GM23248 (cell line): ENCODE measurements at places on chromosomes 5 and 9. TPM values are rescaled to one million over a fixed set of nuclear protein-coding genes. Genes with fewer than 3 reads are reported as not detected.
A peak's percentile ranks its signal among the peaks of the same experiment; 100 is the strongest.

The SRD5A1 gene
- 11.8 and 20.2 TPM in 2 replicates for total RNA-seq

GRCh38 chr9:108803428-108804065 is 52.2 kb downstream of the ACTL7B start:
- H3K27ac ChIP-seq: no peak overlapping the region
- no peaks in the 10 kb centered on the region for H3K4me1 ChIP-seq
- peaks cover 13% of the 10 kb centered on the region for H3K27me3 ChIP-seq
- DNase-seq: peak; percentile 9
- no peak overlapping the region for H3K4me3 ChIP-seq
- no peaks in the 10 kb centered on the region for H3K36me3 ChIP-seq

DNA sequence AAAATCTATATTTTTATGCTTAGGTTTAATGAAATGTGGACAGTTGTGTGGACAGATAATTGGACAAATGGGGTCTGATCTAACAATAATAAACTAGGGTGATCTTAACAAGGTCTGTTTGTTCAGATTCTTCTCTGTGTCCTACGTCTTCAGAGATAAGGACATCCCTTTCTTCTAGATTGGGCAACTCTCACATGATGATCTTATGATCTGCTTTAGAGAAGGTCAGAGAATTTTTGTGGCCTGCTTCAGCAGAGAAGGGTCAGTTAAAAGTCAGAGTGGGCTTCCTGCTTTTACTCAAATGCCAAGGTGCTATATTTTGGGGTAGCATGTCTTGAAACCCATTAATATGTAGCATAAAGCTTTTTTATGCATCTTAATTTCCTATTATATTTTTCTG is 63.8 kb upstream of the RGMB start:
- H3K27me3 ChIP-seq: no peaks in the 10 kb centered on the region
- H3K27ac ChIP-seq: no peak overlapping the region
- H3K4me3 ChIP-seq: no peak overlapping the region
- DNase-seq: no peak

DNA sequence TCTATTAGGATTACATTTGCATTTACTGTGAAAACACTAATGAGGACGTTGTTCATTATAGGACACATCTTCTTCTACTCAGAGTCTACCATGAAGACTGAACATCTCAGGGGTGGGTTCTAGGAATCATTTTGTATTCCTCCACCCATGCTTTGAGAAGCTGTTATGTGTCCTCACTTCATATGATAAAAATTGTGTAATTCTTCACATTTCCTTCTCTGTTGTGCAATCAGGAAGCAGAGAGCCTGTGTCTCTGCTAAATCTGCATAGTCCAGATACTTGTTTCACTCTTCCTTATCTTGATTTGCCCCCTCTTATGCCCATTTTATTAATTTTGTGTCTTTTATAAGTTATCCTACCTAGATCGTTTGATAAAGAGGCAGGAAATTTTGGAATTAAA is 97.8 kb upstream of the IQGAP2 start:
- H3K27ac ChIP-seq: no peak overlapping the region
- no peak overlapping the region for H3K4me3 ChIP-seq
- DNase-seq: peak; percentile 2

The TAF1L gene
- total RNA-seq: not detected in 2 replicates

DNA sequence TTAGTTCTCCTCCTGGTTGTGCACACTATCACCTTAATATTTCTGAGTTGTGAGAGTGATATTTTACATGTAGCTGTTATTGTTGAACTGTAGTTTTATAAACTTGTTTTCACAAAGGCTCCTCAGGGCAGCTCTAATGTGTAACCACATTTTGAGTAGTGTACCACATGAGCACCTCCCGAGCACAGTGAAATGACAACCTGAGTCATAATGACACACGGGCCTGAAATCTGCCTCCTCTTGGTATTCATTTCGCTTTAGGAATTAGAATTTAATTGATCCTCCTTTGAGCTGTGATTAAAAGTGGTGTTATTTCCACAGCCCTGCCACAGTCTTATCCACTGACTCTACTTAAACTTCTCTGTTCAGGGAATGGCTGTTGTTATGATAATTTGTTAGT is 7.9 kb downstream of the MTRR start:
- H3K4me3 ChIP-seq: no peak overlapping the region
- peak; percentile 91 for DNase-seq
- H3K27ac ChIP-seq: peak overlapping the region; percentile 46
- peaks cover 12% of the 10 kb centered on the region for H3K36me3 ChIP-seq

DNA sequence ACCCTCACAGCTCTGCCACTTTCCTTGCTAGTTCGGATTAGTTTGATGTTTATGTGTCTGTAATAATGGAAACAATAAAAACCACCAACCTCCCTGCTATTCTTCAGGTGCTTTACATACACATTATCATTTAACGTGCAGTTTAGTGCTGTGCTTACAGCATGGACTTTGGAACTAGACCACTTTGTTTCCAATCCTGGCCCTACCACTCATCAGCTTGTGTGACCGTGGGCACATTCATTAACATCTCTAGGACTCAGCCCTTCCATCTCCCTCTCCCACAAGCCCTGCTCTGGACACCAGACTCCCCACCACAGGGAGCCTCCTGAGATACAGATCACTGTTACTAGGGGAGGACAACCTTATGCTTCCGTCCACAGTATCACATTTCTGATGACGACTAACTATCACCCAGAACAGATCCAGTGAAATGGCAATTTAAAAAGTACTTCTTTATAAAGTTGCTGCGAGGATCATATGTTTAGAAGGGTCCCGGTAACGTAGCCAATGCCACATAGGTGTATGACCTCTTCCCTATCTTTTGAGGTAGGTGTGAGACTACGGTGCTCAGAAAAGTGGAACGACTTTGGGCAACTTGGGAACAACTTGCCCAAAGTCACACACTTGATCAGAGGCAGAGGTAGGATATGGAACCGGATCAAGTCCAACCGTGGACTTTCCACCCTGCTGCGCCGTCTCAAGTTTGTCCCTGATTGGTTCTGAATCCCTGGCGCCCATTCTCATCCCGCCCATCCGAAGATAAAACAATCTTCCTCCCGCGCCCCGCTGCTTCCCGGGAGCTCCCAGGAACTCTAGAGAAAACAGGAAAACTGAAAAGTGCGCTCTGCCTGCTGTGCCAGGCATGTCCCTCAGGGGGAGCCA is 132.4 kb upstream of the NIPBL start:
- H3K4me1 ChIP-seq: 0 out of 2 replicates have a peak, but pooled peaks cover 7% of the 10 kb centered on the region
- DNase-seq: peak; percentile 81
- peaks cover 10% of the 10 kb centered on the region; the same call in 1 of the 2 replicates for H3K27me3 ChIP-seq

- DNase-seq: peak; percentile 95
- peak overlapping the region; percentile 97 for H3K27ac ChIP-seq
- H3K4me1 ChIP-seq: peaks cover 20% of the 10 kb centered on the region
These were observed 3.1 kb downstream of the IER5L start for GRCh38 chr9:129174724-129175514.

DNA sequence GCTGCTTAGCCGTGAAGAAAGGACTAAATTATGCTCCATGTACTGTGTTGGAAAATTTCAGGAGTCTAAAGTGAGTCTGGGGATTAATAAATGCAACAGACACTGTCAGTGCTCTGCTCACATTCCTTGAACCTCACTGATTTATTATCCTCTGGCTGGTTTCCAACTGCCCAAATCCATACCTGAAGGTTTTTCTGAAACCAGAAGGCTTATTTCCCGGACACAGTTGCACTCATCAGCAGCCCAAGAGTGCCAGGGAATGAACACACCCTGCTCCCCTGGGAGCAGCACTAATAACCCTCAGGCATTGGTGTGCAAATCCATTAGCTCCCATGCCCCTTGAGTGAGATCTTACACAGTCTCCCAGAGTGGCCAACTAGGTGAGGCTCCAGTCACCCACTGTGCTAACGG is 38.7 kb downstream of the F2R start:
- no peaks in the 10 kb centered on the region for H3K36me3 ChIP-seq
- H3K27me3 ChIP-seq: 0 out of 2 replicates have a peak, but pooled peaks cover 14% of the 10 kb centered on the region
- H3K4me1 ChIP-seq: no peaks in the 10 kb centered on the region
- no peak overlapping the region for H3K27ac ChIP-seq
- no peak overlapping the region for H3K4me3 ChIP-seq

DNA sequence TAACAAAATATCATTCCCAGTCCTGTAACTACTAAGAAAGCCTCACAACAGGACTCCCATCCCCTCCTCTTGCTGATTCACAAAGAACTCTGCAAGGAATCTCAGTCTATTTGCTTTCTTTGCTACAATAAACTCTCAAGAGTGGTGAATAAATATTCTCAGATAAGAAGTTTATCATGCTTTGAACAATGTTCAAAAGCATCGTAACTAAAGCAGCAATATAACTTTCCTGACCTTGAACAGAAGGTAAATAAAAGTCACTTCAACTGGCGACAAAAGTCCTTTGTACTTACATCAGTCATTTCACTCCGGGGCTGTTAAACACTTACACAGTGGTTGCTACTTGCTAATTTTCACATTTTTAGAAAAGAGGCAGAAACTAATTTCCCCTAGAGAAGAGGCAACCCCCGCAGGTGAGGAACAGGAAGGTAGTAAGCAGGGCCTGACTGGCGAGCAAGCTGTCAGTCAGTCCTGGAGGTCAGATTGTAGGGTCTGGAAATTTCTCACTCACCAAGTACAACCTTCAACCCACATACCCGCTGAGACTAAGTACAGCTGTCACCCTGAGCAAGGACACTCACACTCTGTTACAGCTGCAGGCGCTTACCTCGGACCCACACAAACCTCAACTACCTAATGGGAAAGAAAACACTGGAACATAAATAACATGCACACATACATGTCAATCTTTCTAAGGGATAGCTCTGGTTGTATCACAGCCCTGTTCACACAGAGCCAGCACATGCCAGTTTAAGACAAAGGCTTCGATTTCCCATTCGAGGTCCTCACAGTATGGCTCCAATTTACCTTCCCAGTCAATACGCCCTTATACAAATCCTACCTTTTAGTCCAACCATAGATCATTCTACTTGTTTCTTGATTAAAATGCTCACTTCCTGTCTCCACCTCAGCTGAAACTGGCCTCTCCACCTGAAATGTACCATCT is 104.6 kb upstream of the RETREG1 start:
- no peaks in the 10 kb centered on the region for H3K4me1 ChIP-seq
- H3K36me3 ChIP-seq: no peaks in the 10 kb centered on the region
- DNase-seq: no peak
- H3K27me3 ChIP-seq: no peaks in the 10 kb centered on the region

DNA sequence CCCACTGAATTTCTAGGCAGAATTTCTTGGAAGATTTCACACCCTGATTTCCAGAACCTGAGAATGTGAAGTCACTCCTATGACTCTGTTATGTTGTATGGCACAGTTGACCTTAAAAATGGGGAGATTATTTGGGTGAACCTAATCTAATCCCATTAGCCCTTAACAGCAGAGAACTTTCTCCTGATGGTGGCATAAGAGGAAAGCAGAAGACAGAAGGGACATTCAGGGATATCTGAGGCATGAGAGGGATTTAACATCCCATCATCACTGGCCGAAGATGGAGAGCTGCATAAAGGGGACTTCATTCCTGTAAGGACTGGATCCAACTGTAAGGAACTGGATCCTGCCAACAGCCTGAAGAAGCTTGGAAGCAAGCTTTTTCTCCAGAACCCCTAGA is 119.2 kb downstream of the ZNF622 start:
- no peak overlapping the region for H3K4me3 ChIP-seq
- no peak overlapping the region for H3K27ac ChIP-seq
- no peaks in the 10 kb centered on the region for H3K36me3 ChIP-seq

The PAX5 gene
- not detected in 2 replicates for total RNA-seq

GRCh38 chr9:126112135-126112720 is 214.4 kb upstream of the MVB12B start:
- H3K27me3 ChIP-seq: peaks cover 20% of the 10 kb centered on the region
- DNase-seq: no peak
- H3K27ac ChIP-seq: no peak overlapping the region
- H3K4me1 ChIP-seq: no peaks in the 10 kb centered on the region
- H3K36me3 ChIP-seq: no peaks in the 10 kb centered on the region

The P4HA2 gene
- total RNA-seq: 337 and 352 TPM in 2 replicates

The PAEP gene
- total RNA-seq: not detected in 2 replicates

DNA sequence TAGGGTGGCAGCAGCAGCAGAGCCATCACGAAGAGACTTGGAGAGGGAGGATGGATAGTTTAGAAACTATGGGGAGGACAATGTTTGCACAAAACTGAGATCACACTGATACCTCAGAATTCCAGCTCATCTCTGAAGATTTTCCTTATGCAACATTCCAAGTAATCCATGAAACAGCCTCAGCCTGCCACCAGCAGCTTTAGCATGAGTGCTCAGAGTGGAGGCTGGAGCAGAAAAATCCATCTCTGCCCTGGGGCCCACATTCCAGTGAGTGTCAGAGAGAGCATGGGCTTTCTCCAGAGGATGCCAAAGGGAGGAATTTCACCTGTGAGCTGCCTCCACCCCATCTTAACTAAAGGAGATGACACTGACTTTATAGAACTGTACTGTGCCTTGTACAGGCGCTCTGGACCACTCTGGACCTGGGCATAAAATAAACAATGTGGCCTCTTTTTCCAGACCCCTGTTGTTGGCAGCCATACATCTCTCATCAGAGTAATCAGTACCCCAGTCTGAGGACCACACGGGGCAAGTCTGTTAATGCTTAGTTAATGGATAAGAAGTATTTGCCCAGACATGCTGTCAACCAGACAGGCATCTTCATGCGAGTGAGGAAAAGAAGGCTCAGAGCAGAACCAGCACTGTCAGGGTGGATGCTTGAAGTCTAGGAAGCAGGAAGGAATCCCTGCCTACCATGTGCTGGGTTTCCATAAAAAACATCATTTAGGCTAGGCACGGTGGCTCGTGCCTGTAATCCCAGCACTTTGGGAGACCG is 440.9 kb downstream of the ENC1 start:
- H3K36me3 ChIP-seq: no peaks in the 10 kb centered on the region
- no peaks in the 10 kb centered on the region for H3K27me3 ChIP-seq
- H3K4me1 ChIP-seq: peaks cover 21% of the 10 kb centered on the region

The CD274 gene
- 4.2 and 4.3 TPM in 2 replicates for total RNA-seq

DNA sequence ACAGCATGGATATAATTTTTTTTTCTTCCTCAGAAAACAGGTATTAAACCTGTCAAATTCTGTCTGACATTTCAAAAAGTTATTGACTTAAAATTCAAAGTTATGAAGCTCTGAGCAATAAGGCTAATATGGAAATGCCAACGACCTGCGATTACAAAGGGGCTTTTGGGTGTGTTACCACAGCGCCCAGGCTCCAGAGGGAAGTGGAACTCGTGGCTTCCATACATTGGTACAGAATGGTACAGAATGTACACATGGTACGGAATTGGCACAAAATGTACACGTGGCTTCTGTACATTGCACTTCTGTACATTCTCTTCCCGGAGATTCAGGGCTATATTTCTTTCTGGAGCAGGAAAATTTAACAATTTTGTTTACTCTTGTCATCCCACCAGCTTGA is 225.1 kb upstream of the TBCA start:
- H3K4me1 ChIP-seq: peaks cover 8% of the 10 kb centered on the region
- DNase-seq: no peak
- H3K27me3 ChIP-seq: no peaks in the 10 kb centered on the region
- no peak overlapping the region for H3K27ac ChIP-seq
- H3K4me3 ChIP-seq: no peak overlapping the region

GRCh38 chr5:177455661-177456590 is 9.3 kb downstream of the PRR7 start:
- H3K27ac ChIP-seq: peak overlapping the region; percentile 67
- H3K36me3 ChIP-seq: peaks cover 8% of the 10 kb centered on the region; the same call in 1 of the 2 replicates
- peak overlapping the region; percentile 66 for H3K4me3 ChIP-seq
- 0 out of 2 replicates have a peak, but pooled peaks cover 10% of the 10 kb centered on the region for H3K4me1 ChIP-seq
